Endothelial cell of umbilical vein (primary cell): ENCODE measurements at places on chromosomes 11 and 22. TPM values are rescaled to one million over a fixed set of nuclear protein-coding genes. Genes with fewer than 3 reads are reported as not detected.

The CCDC116 gene
- 0.33 and 0.53 TPM in 2 replicates for total RNA-seq

The IGLL5 gene
- total RNA-seq = not detected in 2 replicates

The CCDC34 gene
- 11.4 and 11.8 TPM in 2 replicates for total RNA-seq

The PHETA2 gene
- 23.4 and 25.4 TPM in 2 replicates for total RNA-seq

The TOB2 gene
- total RNA-seq = 39.4 and 44.7 TPM in 2 replicates

The EIF4G2 gene
- total RNA-seq = 1,175 and 1,194 TPM in 2 replicates

The OR52R1 gene
- not detected in 2 replicates for total RNA-seq

The KIRREL3 gene
- total RNA-seq = not detected in 2 replicates

The TSPAN18 gene
- 65.3 and 118 TPM in 2 replicates for total RNA-seq

The AP1B1 gene
- 102 and 107 TPM in 2 replicates for total RNA-seq

The PDE3B gene
- 1.7 and 1.9 TPM in 2 replicates for total RNA-seq

The CHKB gene
- 57.7 and 62.4 TPM in 2 replicates for total RNA-seq

The NXPE2 gene
- not detected in 2 replicates for total RNA-seq

The DAGLA gene
- total RNA-seq = 3.5 and 4.7 TPM in 2 replicates

The DERL3 gene
- 2.4 and 3.4 TPM in 2 replicates for total RNA-seq

The PKNOX2 gene
- total RNA-seq = 0.11 and 0.14 TPM in 2 replicates

The RIBC2 gene
- total RNA-seq = 5.7 TPM in 2 replicates

The RAPSN gene
- total RNA-seq = 1.6 TPM in 2 replicates

The DEUP1 gene
- total RNA-seq = not detected in 2 replicates

The WEE1 gene
- 42.8 and 47.0 TPM in 2 replicates for total RNA-seq

The MYOD1 gene
- total RNA-seq = not detected in 2 replicates

The CD82 gene
- 24.9 and 25.2 TPM in 2 replicates for total RNA-seq

The EXPH5 gene
- 0.09 TPM in 1 of 2 replicates, not detected in the other for total RNA-seq

The MAJIN gene
- total RNA-seq = not detected in 2 replicates

The LRRC74B gene
- not detected in 2 replicates for total RNA-seq

The KLHDC7B gene
- total RNA-seq = not detected in 2 replicates

The ADAMTS15 gene
- total RNA-seq = not detected in 2 replicates

The ANO9 gene
- total RNA-seq = 0.12 TPM in 1 of 2 replicates, not detected in the other

The RTN4RL2 gene
- 0.83 and 1.3 TPM in 2 replicates for total RNA-seq

The C22orf42 gene
- total RNA-seq = not detected in 2 replicates

The SCN2B gene
- not detected in 2 replicates for total RNA-seq

The SLC25A17 gene
- total RNA-seq = 24.9 and 25.8 TPM in 2 replicates
